ENCODE measurements at places on chromosomes 2 and 18.
A peak's percentile ranks its signal among the peaks of the same experiment; 100 is the strongest.

DNA sequence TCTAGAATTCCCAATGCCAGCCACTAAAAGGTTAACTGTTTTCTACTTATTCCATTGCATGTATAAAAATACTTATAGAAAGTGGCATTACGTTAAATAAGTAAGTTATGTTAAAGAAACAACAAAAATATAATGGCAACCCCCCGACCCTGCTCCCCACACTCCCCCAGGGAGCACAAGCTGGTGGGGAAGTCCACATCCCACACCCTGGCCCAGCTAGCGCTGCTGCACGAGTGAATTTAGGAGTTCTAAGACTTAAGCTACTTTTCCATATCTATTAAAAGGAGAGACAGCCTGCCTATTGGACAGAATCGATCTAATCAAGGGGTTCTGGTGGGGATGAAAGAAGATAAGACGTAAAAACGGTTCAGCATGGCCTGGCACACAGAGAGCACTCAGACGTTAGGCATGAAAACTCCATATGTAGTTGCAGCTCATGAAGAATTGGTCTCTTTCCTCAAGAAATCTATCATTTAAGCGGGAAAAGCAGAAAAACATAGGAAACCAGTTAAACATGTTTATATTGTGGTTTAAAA is 16.6 kb downstream of the HJURP start:
- no peak for DNase-seq

GRCh38 chr18:58953627-58954026 is 89.0 kb downstream of the ZNF532 start:
- DNase-seq = no peak

GRCh38 chr2:55999790-56000189 is 76.2 kb upstream of the EFEMP1 start:
- DNase-seq = no peak

- no peak for DNase-seq
Observed at GRCh38 chr2:58047961-58048360, 1.4 kb downstream of the VRK2 start.

DNA sequence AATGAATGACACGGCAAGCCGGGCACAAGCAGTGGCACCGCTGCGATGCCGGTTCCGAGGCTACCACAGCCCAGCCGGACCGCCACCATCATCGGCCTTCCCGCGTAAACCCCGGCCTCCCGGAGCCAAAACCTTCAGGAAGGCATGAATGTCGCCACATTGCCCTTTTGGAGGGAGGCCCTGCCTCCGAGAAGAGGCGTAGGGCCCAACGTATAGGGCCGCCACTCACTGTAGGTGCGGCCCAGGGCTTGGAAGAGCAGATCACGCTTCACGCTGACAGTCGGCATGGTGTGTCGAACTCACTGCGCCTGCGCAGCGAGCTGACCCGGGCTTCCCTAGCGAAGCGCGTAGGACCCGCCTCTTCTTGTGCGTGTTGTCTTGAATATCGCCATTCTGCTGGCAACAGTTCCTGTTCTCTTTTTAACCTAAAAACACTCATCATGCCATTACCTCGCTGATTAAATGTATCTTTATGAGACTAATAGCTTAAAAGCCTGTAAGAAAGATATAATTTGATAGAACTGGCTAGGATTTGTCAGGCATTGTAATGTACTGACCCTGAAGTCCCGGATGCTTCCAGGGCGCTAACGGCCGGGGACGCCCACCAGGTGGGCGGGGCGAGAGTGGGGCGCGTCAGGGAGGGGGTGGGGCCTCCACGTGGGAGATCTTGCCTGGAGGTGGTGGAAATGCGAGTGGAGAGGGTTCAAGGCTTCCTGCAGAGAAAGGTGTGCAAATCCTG is at the start of gene FARSB:
TSS of gene FARSB (minus strand) at position 306 of the 739 bp plus-strand sequence. CDS start at position 287, 19 bp downstream.
- peak; percentile 90 for DNase-seq

GRCh38 chr18:11998193-11998592 is 16.9 kb downstream of the IMPA2 start:
- no peak for DNase-seq

Data from stimulated activated CD8-positive, alpha-beta memory T cell treated with anti-CD3 and anti-CD28 coated beads, Interleukin-12 subunit alpha, Interleukin-12 subunit beta, amount 100 ng/mL, for 1 hour (primary cell).